A172 (cell line): ENCODE measurements at places on chromosomes 7 and 10. TPM values are rescaled to one million over a fixed set of nuclear protein-coding genes. Genes with fewer than 3 reads are reported as not detected.

GIMAP8 gene
- total RNA-seq = not detected in 2 replicates

NEUROD6 gene
- total RNA-seq = not detected in 2 replicates

FIS1 gene
- total RNA-seq = 166 and 189 TPM in 2 replicates

LIPJ gene
- total RNA-seq = 0.10 TPM in 1 of 2 replicates, not detected in the other

GRID2IP gene
- total RNA-seq = 0.03 and 0.22 TPM in 2 replicates

ITGA8 gene
- total RNA-seq = 1.9 and 2.1 TPM in 2 replicates

VIPR2 gene
- 0.12 TPM in 1 of 2 replicates, not detected in the other for total RNA-seq

ANLN gene
- 250 and 259 TPM in 2 replicates for total RNA-seq

HYAL4 gene
- not detected in 2 replicates for total RNA-seq

ASB15 gene
- not detected in 2 replicates for total RNA-seq

ADAM12 gene
- 7.1 and 8.1 TPM in 2 replicates for total RNA-seq

RTKN2 gene
- total RNA-seq = 20.2 and 23.8 TPM in 2 replicates

ELFN1 gene
- total RNA-seq = 5.3 and 6.1 TPM in 2 replicates

SOSTDC1 gene
- total RNA-seq = not detected in 2 replicates

PTF1A gene
- not detected in 2 replicates for total RNA-seq

DEPP1 gene
- 2.2 and 6.5 TPM in 2 replicates for total RNA-seq

CHST12 gene
- total RNA-seq = 9.8 and 17.3 TPM in 2 replicates
